Large intestine (tissue), 12 donors: ENCODE measurements at places on chromosomes 3 and 15. TPM values are rescaled to one million over a fixed set of nuclear protein-coding genes. Genes with fewer than 3 reads are reported as not detected.

Gene ERICH6
- polyA plus RNA-seq, result 0.09 TPM

Gene LRTM1
- polyA plus RNA-seq, result 0.25 TPM

GRCh38 chr3:72299823-72300222 is 514.9 kb upstream of the PROK2 start:
- no peak for DNase-seq
- H3K36me3 ChIP-seq, result no peaks in the 10 kb centered on the region
- no peaks in the 10 kb centered on the region for H3K4me1 ChIP-seq
- peaks cover 3% of the 10 kb centered on the region for H3K27me3 ChIP-seq

Gene PPP1R14D
- polyA plus RNA-seq, result 14.0 TPM

DNA sequence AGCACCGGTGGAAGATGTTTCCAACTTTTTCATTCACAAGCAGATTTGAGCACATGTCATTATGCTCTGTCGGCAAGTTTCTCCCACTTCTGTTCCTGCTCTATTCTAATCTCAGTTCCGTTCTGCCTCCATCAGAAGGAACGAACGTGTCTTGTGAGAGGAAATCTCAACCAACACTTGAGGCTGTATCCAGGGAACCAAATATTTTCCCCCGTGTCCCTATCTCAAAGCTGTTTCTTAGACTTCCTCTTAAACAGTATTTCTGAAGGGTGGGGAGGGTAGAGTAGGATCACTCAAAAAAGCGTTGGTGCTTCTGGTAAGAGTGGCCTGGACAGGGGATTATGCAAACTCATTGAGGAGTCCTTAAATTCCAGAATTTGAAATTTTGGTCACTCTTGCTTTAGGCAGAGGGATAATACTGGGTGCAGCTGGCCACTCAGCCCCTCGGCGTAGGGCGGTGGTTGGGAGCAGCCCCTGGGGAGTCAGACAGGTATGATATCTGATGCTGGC is 54.9 kb downstream of the FRMD4B start:
- H3K4me1 ChIP-seq, result no peaks in the 10 kb centered on the region
- H3K4me3 ChIP-seq, result no peak overlapping the region
- no peak overlapping the region for H3K27ac ChIP-seq
- H3K36me3 ChIP-seq, result no peaks in the 10 kb centered on the region
- no peak for DNase-seq
- H3K27me3 ChIP-seq, result no peaks in the 10 kb centered on the region
